ENCODE measurements at places on chromosomes 13 and 19.

DNA sequence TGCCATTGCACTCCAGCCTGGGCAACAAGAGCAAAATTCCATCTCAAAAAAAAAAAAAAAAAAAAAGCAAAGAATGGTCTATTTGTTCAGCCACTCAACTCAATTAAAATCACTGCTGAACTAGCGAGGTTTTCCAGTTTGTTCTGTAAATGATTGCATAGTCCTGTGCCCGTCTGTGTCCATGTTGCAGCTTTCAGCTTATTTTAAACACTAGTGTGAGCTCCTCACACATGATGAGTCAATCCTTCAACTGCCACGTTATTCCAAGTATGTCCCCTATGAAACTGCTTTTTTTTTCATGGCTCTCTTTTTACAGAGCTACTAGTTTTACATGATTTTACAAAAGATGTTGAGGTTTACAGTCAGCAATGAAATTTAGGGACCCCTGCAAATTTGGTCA, 12.2 kb downstream of the SUGP2 start:
- peak; percentile 46 for DNase-seq

- DNase-seq = no peak
Measured at GRCh38 chr13:24868874-24869273, 104.9 kb downstream of the RNF17 start.

DNA sequence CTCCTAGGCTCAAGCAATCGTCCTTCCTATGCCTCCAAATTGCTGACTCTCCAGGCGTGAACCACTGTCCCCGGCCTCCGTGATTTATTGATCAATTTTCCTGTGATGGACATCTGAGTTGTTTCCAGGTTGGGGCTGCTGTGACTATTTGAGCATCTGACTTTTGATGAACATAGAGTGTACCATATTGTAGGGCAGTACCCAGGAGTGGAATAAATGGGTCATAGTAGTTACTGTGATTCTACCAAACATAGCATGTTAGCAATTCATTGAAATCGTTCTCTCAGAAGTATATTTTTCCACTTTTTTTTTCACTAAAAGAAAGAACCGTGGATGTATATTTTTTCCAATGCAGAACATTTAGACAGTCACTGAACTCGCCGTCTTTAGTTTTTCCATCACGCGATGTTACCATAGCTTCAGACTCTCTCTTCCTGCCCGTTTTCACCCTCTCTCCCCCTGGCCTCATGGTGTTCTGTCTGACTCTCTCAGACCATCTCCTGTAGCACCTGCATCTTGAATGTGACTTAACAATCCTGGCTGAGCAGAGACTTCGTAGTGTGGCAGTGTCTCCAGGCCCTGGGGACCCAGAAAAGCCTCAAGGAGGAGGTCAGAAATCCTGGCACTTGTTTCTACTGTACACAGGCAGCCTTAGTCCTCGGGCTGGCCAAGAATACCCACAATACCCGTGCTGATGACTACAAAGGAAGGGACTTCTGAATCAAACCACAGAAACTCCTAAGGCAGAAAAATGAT, 3.2 kb upstream of the RASGRP4 start:
- DNase-seq = no peak

GRCh38 chr19:49553451-49554271, 25.9 kb downstream of the RCN3 start:
- DNase-seq = peak; percentile 70

GRCh38 chr19:51712461-51713081, 11.2 kb downstream of the HAS1 start:
- peak; percentile 38 for DNase-seq

DNA sequence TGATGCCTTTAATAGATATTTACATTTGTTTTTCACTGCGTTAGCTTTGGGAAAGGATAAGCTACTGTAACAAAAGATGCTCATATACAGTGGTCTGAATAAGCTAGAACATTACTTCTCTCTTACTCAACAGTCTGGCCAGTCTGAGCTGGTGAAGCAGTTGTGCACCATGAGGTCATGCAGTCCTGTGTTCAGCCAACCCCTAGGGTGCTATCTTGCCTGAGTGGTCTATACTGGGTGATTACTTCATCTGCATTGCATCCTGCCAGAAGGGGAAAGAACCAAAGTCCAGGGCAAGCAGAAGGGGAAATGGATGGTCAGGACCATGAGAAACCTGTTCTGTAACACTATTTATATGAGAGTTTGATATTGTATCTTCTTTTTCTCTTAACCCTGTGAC, 31.5 kb downstream of the ERCC5 start:
- DNase-seq = peak; percentile 54

DNA sequence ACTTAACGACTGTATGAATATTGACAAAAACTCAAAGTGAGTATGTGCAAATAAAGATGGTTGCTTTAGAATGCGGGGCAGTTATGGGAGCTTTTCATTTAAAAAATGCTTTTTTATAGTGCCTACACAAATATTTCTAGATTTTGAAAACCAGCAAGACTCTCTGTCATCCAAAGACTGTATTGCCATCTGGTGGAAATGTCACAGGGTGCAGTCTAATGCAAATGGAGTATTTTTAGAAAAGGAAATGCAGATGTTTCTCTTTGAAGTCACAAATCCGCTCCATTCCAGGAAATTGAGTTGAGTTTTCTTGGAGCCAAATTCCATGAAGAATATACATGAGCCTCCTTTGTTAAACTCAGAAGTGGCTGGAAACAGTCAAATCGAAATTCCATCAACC, 2.3 kb upstream of the C1QTNF9B start:
- peak; percentile 48 for DNase-seq

DNA sequence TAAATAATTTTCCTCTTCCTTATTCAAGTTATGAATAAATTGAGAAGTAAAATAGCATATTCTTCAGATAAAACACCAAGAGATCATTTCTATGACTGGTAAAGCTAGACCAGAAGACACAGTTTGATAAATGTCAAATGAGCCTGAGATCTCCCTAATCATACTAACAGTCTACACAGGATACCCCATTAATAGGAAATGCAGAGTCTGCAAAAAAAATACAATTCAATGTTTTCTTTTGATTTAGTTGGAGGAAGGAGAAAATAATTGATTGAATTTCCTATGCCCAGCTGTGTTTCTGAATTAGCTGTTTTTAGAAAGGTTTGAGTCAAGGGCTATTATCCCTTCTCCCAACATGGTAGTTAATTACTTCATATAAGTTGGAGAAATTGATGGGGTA, 734.6 kb upstream of the SLITRK1 start:
- no peak for DNase-seq

GRCh38 chr13:102965802-102966201, 100.4 kb downstream of the SLC10A2 start:
- no peak for DNase-seq

DNA sequence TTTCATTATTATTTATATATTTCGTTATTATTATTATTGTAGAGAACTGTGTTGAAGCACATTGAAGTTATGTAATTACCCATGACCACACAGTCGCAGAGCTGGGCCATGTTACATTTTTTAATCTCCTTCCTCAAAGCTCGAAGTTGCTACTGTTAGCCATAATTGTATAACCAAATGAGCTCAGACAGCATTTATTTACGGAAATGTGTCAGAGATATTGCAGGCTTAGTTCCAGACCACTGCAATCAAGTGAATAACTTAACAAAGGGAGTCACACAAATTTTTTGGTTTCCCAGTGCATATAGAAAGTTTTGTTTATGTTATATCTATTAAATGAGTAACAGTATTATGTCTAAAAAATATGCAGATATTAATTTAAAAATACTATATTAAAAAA, 147.1 kb upstream of the SLITRK1 start:
- no peak for DNase-seq

DNA sequence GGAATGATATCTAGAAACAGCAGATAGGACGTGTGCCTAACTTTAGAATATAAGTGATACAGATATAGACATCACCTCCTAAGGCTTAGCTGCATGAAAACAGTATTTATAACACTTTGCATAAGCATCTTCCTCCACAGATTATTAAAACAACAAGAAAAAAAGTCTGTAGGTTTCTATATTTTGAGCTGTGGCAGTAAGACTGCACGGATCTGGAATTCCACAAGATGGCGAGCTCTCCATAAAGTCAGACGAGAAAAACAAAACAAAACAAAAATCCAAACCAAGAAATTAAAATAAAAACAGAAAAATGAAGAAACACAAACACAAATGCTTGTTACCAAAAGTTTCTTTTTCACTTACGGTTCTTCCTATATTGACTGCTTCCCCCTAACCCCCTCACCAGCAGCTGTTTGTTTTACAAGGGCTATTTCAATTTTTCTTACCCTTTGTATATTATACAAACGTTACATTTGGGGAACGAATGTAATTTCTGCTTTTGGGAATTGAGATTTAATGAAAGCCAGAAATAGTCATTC, 285.8 kb downstream of the MYO16 start:
- peak; percentile 65 for DNase-seq

DNA sequence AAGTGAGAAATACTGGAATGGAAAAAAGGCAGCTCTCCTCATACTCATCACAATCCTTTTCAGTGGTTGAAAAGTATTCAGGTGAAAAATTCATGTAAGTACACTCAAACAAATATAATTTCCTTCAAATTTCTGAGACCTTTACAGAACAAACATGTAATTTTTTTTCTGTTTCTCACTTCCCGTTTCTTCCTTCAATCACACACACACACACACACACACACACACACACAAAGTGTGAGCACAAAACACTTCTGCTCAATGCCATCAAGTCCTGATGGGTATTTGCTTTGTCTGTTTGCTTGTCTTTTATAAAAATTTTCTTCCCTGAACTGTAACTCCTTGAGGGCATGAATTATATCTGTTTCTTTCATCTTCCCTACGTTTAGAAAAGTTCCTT, 110.6 kb downstream of the LIG4 start:
- DNase-seq = no peak

DNA sequence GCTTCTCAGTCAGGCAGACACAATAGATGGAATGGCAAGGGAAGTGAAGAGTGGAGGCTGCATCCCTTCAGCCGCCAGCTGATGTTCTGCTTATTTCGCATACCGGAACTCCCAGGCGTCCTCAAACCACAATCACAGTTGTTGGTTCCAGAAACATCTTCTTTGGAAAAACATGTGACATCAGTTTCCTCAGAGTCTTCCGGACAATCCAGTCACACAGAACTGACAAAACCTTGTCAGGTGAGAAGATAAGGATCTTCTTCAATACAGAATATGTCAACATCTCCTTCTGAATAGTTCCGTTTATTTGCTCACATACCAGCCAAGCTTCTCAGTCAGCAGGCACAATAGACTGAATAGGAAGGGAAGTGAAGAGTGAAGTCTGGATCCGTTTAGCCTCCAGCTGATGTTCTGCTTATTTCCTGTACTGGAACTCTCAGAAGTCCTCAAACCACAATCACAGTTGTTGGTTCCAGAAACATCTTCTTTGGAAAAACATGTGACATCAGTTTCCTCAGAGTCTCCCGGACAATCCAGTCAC, 45.1 kb upstream of the CEACAM21 start:
- DNase-seq = no peak

GRCh38 chr13:72180253-72180952, 313.4 kb upstream of the DACH1 start:
- DNase-seq = peak; percentile 71

- DNase-seq = no peak
Measured at GRCh38 chr13:101552286-101552685, 99.8 kb downstream of the ITGBL1 start.

DNA sequence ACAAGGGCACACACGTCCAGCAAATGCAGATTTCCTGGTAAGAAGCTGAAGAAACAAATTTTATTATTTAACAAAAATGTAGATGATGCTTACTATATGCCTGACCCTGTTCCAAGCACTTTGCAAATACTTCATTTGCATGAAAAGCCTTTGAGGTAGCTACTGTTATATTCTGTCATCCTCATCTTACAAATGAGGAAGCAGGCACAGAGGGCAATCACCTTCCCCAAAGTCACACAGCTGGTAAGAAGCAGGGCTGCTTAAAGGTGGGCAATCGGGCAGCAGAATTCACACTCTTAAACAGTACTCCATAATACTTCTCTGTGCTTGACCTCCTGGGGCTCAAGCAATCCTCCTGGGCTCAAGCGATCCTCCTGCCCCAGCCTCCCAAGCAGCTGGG, 18.3 kb upstream of the PNMA8C start:
- no peak for DNase-seq

GRCh38 chr13:99129951-99130350, 70.7 kb upstream of the UBAC2 start:
- no peak for DNase-seq

- peak; percentile 51 for DNase-seq
Measured at GRCh38 chr13:43348397-43348796, 325.0 kb downstream of the DNAJC15 start.

GRCh38 chr13:93039131-93039530, 187.5 kb upstream of the GPC6 start:
- peak; percentile 82 for DNase-seq

DNA sequence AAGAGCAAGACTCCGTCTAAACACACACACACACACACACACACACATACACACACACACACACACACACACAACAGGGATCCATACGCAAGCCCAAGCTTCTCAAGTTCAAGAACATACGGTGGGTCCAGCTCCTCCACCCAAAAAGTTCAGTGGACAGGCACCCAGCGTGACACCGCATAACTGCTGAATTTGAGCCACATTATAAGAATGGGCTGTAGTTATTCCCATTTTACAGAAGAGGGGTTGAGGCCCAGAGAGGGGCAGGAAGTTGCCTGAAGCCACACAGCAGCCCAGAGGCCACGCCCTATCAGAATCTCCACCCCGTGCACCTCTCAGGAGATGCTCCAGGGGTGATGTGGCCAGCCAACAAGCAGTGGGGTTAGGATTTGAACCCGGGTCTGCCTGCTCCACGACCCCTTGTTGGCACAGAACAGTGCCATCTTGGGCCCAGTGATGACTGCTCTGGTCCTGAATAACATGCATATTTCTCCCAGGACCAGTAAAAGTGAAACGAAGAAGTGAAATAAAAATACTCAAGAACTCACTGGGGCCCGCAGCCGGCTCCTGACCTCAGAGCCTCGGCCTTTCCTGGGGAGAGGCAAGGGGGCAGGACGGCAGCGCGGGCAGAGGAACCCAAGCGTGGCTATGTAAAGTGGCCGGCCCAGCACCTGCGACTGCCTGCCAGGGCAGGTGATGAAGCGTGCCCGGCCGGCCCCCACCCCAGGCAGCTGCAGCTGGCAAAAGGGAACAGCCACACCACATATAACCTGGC, 61.9 kb downstream of the AP1M1 start:
- DNase-seq = no peak

DNA sequence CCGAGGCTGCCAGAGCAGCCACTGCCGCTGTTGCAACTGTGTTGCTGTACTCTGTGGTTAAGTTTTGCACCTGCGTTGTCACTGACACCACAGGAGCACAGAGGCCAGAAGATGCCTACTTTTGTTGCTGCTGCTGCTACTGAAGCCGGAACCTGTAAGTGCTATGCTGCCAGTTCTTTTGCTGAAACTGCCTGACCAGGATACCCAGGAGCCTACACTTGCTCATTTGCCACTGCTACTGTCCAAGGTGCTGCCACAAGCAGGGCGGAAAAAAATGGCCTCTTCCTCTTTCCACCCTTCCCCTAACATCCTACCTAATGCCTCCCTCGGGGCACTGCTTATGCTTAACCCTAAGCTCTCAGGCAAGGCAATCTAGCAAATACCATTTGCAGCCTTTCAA, 29.0 kb upstream of the NBEA start:
- peak; percentile 1 for DNase-seq

GRCh38 chr13:99442273-99442895, 58.9 kb upstream of the TM9SF2 start:
- DNase-seq = peak; percentile 49

Data from astrocyte of the spinal cord (primary cell).